ENCODE measurements at places on chromosomes 1 and 21.

DNA sequence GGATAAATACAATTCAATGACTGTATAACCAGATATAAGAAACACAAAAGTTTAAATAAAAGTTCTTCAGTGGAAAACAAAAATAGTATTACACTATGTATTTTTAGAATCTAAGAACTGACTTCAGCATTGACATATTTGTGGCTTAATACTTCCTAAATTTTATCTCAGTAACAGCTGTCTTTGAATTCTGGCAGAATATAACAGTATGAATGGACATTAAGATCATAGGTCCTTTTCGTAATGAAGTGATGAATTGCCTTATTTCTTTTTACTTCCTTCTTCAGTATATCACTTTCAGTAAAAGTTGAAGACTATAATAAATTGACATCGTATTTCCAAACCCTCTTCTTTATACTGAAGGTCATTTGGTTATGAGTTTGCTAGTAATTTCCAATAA, 1030.0 kb downstream of the MRPL39 start:
- DNase-seq = no peak

DNA sequence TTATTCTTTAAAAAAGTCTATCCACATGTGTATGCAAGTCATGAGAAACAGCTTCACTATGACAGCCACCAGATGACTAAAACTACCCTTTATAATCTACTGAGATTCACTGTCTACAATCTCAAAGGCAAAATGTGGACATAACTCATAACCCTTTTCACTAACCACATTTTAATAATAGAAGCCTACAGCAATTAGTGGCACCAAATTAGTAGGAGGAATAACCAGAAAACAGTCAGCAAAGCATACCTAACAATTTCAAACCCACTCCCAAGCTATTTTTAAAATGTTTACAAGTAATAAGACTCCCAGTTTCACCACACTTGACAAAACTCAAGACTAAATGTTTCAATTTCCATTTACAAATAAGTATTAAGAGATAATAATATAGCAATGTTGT, 442.9 kb downstream of the PTPRC start:
- no peak for DNase-seq

DNA sequence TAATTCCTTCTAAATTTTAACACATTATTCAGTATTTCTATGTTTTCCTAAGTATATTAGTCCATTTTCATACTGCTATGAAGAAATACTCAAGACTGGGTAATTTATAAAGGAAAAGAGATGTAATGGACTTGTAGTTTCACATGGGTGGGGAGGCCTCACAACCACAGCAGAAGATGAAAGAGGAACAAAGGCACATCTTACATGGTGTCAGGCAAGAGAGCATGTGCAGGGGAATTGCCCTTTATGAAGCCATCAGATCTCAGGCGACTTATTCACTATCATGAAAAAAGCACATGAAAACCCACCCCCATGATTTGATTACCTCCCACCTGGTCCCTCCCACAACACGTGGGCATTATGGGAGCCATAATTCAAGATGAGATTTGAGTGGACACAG, 15.6 kb downstream of the GBP5 start:
- no peak for DNase-seq

- peak; percentile 86 for DNase-seq
Measured at GRCh38 chr1:111222308-111223125, 5.0 kb upstream of the CHI3L2 start.

DNA sequence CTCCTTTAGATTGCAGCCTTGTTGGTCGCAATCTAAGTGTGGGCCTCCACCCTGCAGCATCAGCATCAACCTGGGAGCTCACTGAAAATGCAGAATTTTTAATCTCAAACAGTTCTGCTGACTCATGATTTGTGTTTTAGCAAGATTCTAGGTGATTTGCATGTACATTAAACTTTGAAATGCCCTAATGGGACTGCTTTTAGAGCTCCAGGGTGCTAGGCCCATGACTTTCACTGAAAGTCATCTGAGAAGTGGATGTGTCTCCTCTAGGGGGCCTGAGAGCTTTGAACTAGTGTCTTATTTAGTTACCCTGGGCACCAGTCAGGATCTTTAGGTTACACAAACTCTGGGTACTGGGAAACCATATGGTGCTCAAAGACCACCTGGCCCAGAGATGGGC, 9.0 kb downstream of the TRIM67 start:
- DNase-seq = no peak

DNA sequence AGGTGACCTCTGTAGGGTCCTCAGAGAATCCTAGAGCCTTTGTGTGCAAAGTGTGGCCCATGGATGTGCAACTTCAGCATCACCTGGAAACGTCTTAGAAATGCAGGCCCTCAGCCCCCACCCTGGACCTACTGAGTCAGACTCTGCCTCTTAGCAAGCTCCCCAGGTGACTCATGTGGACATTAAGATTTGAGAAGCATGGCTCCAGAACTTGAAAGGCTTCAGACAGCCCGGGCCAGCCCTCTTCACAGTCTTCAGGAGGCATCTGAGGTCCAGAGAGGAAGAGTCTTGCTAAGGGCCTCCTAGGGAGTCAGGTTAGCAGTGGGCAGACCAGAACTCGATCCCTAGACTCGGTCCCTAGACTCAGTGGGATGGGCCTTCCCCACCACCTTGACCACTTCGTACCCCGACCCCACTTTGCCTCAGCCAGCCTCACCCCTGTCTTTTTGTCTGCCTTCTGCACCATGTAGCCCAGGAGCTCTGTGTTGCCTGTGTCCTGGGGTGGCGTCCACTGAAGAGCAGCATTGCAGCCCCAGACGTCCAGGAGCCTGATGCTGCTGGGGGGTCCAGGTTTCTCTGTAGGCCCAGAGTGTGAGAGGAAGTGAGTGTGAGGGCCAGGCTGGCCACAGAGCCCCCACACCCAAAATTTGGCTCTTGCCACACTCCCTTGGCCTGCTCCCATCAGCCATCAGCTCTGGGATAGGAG, 4.8 kb downstream of the MYBPH start:
- DNase-seq = no peak

DNA sequence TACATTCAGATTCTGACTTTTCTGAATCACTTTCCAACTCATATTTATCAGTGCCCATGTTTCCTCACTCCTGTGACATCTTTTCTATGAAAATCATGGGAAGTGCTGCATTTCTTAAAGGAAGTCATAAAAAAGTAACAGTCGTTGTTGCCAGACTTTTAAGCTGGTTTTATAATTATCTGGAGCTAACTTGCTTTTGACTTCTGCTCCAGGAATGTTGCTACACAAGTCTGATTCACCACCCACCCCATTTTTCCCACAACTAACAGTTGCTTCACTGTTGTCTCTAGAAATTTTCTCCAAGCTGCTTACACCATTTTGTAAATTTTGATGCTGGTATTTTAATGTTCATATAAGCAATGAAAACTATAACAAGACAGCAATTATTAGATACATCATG, 12.2 kb downstream of the FCRLB start:
- no peak for DNase-seq

DNA sequence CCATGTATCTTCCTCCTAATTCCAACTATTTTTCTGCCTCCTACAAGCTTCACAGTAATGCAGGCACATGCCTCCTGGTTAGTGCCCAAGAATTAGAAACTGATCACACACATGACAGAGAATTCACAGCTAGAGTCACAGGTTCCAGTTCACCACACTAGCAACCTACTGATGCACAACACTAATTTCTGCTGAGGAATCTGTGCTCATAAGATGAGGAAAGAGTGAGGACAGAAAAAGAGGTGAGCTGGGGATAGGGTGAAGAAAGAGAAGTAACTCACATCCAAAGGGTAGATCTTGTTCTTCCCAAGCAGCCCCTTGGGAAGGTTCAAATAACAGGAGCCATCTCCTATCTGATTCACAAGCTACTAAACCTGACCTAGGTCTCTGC, 61.3 kb downstream of the PUM1 start:
- DNase-seq = no peak

GRCh38 chr1:183933528-183934179, 103.9 kb downstream of the COLGALT2 start:
- DNase-seq = no peak

DNA sequence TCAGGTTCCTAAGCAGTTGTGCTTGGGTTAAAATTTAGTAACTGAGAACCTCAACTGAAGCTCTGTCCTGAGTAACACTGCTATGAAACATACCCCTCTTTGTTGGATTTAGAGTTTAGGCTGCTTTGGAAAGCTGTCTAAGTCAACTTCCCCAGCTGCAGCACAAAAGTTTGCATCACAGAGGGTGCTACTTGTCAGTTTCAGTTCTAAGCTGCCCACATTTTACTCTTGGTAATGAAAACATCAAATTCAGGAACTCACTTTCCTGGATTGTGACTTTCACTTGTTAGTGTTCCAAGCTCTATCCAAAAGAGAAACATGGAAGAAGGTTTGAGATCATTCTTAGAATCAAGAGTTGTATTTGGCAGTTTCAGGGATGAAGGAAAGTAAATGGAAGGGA, 191.7 kb upstream of the NFIA start:
- no peak for DNase-seq

GRCh38 chr1:156308078-156308477, 9.0 kb upstream of the VHLL start:
- DNase-seq = no peak

DNA sequence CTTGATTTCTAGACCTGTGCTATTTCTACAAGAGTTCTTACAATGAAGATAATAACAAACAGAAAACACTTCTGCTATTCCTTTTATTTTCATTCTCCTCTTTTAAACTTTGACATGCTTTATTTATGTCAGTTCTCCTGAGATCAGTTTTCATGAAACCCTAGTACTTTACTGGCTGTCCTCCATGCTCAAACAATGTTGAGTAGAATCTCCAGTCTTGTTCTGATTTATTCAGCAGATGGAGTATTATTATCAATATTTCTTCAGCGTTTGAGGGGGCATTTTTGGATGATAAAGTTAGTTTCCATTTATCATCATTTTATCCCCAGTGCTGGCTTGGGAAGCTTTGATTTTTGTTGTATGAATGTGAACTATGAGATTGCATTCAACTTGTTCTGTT, 85.9 kb upstream of the WARS2 start:
- DNase-seq = no peak

DNA sequence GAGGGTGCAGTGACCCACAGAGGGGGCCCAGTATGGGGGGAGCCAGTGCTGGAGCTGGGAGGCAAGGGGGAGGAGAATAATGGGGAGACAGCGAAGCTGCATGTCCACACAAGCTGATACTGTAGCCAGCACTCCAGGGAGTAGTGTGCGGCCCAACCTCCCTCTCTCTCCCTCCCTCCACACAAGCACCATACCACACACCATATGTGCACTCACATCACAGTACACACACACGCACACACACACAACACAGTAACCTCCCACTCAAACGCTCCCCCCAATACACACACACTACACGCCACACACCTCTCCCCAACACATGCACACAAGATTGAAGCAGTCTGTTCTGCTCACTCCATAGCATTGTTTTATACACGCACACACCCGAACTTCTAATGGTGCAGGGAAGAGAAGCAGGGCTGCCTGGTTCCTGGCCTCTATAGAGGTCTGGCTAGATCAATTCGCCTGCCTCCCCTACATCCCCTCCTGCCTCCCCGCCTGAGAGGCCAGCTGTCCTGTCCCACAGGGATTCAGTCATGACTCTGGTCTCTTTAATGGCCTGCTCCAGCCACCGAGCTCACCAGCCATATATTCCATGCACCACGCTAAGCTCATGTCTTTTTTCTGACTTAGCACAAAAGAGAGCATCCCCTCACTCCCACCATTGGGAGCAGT, 3.8 kb downstream of the NCDN start:
- no peak for DNase-seq

DNA sequence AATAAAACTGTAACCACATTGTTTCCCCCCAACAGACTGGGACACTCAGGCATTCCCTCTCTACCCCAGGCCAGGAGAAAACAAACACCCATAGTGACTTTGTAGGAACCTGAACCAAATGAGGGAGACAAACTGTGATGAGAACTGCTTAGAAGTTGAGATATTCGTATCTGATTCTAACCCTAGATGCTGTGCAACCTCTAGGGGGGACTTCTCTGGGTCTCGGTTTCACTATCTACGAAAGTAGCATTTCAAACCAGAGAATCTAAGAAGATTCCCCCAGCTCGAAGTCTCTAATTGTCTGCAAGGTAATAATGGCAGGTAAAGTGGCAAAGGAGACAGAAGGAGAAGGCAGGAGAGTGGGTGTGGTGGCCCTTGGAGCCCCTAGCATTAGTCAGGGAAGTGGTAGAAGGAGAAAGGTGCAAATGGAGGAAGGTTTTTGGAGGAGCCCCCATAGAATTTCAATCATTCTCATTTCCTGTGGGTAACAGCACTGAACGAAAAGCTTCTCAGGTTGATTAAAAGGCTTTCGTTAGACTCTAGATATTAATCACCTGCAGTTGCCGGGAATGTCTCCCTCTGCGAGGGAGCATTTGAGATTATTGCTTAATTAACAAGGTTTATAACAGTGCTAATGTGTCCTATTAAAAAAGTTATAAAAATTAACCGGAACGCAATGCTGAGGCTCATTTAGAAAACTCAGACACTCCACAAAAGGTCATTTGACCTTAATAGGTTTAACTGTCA, 46.4 kb downstream of the BEND5 start:
- no peak for DNase-seq

GRCh38 chr1:228927421-228927820, 192.1 kb downstream of the RHOU start:
- no peak for DNase-seq

DNA sequence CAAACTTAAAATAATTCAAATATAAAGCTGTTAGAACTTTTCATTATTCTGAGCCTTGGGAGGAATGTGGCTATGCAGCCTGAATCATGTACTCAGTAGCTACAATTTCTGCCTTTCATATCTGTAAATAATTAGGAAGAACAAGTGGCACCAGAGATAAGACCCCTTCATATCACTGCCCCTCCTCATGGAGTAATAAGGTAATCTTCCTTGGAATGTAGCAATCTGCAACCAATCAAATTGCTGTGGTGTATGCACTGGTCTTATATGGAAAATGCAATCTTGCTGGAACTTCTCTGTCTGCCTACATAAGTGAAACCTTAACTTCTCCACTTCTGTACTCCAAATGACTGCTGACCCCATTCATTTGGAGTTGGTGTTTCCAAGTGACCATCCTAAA, 104.4 kb upstream of the VANGL1 start:
- no peak for DNase-seq

GRCh38 chr1:235011064-235011598, 117.5 kb downstream of the TOMM20 start:
- DNase-seq = no peak

GRCh38 chr21:43734131-43734927, 15.4 kb downstream of the PDXK start:
- DNase-seq = peak; percentile 84

DNA sequence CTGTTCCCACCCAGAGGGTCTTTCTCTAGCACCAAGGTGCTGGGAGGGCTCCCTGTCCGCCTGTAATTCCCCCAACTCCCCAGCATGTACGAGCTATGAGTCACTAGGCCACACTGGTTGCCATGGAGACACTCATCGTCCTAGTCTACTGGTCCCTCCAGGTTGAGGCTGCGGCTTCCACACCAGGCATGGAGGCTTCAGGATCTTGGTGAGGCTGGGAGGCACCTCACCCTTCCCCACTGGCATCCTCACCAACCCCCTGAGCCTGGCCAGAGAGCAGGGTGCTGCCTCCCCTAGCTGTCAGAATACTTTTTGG, 75.6 kb upstream of the KAZN start:
- peak; percentile 21 for DNase-seq
